ENCODE measurements at places on chromosomes 5 and 9.

- no peak for DNase-seq
Measured at GRCh38 chr5:141954194-141954593, 3.8 kb downstream of the PCDH12 start.

DNA sequence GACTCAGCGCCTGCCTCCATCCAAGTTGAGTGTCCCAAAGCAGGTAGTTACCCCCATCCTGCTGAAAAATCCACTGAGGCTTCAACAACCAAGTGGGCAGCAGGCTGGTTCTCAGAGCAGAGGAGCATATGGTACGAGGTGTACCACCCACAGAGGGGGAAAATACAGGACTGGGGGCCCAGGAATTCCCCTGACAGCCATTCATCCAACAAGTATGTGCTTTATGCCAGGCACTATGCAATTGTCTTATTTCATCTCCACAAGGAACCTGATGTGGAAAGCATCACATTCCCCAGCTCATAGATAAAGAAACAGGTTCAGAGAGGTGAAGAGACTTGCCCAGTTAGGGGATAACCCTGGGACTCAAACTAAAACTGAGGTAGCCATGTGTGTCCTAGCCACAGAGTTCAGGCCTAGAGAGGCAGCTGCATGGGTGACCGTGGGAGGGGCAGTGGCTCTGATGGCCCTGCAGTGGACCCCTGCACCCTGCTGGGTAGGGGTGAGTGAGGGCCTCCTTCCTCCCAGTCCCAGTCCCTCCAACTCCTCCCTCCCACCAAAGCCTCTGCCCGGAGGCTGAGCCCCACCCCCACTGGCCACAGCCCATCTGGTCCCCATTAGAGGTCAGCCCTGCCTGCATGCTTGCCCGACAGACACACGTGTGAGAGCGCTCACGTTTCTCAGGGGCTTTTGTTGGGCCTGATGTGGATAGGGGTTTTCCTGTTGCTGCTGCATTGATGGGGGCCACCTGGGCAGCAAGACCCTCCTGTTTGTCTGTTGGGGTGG, 11.5 kb downstream of the PDLIM4 start:
- DNase-seq: no peak

- no peak for DNase-seq
Measured at GRCh38 chr9:135817951-135818717, 89.2 kb downstream of the CAMSAP1 start.

- peak; percentile 6 for DNase-seq
Measured at GRCh38 chr5:39948867-39949468, 524.2 kb upstream of the DAB2 start.

DNA sequence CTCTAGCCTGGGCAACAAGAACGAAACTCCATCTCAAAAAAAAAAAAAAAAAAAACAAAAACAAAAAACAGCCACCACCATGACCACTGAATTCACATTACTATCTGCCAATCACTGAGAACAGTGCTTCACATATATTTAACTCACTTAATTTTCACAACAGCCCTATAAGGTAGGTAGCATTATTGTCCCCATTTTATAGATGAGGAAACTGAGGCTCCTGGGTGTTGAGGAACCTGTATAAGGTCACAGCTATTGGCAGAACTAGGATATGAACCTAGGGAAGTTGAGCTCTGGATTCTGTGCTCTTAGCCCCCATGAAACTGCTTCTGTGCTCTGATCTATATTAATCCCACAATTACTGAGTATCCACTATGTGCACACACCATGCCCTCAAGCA, 283.7 kb downstream of the CRB2 start:
- no peak for DNase-seq

DNA sequence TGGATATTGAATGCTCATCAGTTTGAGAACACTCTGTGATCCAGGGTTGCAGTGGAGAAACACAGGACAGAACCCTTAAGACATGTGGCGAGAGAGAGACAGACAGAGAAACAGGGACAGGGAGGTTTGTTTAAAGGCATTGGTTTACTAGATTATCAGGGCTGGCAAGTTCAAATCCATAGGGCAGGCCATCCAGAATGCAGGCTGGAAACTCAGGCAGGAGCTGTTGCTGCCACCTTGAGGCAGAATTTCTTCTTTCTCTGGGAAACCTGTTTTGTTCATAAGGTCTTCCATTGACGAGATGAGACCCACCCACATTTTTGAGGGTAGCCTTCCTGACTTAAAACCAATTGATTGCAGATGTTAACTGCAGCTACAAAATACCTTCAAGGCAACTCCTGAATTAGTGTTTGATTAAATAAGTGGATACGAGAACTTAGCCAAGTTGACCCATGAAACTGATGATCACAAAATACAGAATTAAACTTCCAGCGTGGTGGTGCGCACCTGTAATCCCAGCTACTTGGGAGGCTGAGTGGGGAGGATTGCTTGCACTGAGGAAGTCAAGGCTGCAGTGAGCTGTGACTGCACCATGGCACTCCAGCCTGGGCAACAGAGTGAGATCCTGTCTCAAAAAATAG, 55.9 kb downstream of the NSUN2 start:
- no peak for DNase-seq

Measured in stimulated activated CD8-positive, alpha-beta memory T cell treated with anti-CD3 and anti-CD28 coated beads, Interleukin-2, amount 100 ng/mL, for 48 hours (primary cell).